AG09319 (cell line): ENCODE measurements at places on chromosomes 5 and 9.
A peak's percentile ranks its signal among the peaks of the same experiment; 100 is the strongest.

DNA sequence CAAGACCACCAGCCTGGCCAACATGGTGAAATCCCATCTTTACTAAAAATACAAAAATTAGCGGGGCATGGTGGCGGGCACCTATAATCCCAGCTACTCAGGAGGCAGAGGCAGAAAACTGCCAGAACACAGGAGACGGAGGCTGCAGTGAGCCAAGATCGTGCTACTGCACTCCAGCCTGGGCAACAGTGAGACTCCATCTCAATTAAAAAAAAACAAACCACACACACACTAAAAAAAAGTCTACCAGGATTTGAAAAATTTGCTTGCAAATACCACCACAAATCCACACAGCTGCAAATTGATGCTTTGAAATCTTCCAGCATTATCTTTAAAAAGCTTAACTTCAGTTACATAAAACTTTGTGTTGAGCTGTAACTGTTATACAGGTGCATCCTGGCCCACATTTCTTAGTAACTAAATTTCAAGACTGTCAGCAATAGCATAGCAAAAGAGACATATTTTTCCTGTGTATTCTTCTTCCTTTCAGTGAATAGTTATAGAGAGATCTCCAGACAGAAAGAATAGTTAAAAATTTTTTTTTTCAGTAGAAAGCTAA, 6.8 kb downstream of the CHD1 start:
- DNase-seq = no peak

DNA sequence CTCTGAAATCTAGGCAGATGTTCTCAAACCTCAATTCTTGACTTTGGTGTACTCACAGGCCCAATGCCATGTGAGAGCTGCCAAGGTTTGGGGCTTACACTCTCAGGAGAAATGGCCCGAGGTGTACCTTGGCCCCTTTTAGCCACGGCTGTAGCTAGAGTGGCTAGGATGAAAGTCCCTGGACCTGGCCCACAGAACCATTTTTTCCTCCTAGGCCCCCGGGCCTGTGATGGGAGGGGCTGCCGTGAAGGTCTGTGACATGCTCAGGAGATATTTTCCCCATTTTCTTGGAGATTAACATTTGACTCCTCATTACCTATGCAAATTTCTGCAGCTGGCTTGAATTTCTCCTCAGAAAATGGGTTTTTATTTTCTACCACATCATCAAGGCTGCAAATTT, 1296.5 kb downstream of the MAT2B start:
- no peak for DNase-seq

- no peak for DNase-seq
Measured at GRCh38 chr5:81417052-81417451, 23.1 kb upstream of the ACOT12 start.

- DNase-seq = peak; percentile 44
Measured at GRCh38 chr9:91361291-91362050, at the start of gene AUH. AUH (minus strand) TSS chr9:91361918; CDS start chr9:91361889, 29 bp downstream.

- DNase-seq = no peak
Measured at GRCh38 chr9:124282442-124283227, 24.9 kb downstream of the NEK6 start.

GRCh38 chr5:143445776-143446175, 42.3 kb upstream of the NR3C1 start:
- no peak for DNase-seq

DNA sequence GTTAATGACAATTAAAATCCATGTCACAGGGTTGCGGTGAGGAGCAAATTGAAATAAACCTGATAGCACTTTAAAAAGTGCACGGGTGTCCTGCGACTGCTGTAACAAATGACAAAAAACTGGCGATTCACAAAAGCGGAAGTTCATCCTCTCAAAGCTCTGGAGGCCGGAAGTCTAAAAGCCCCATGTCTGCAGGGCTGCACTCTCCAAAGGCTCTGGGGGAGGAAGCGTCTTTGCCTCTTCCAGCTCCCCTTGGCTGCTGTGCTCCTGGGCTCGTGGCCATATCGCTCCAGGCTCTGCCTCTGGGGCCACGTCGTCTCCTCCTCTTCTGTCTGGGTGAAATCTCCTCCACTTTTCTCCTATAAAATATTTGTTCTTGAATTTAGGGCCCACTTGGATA, 273.9 kb upstream of the IRX2 start:
- DNase-seq = no peak

DNA sequence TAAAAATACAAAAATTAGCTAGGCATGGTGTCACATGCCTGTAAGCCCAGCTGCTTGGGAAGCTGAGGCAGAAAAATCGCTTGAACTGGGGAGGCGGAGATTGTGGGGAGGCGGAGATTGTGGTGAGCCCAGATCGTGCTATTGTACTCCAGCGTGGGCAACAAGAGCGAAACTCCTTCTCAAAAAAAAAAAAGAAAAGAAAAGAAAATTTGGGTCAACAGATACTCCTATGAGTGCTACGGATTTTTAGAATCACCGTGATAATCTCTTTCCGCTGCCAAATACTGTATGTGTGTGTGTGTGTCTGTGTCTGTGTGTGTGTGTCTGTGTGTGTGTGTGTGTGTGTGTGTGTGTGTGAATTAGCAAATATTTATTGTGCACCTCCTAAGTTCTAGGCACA, 64.4 kb downstream of the ARRDC3 start:
- no peak for DNase-seq

GRCh38 chr5:170408877-170409660, 19.9 kb upstream of the KCNMB1 start:
- no peak for DNase-seq

GRCh38 chr5:107541400-107541799, 129.3 kb downstream of the EFNA5 start:
- DNase-seq = no peak

GRCh38 chr9:128927731-128928411, 7.1 kb downstream of the PHYHD1 start:
- DNase-seq = no peak

GRCh38 chr5:89236900-89237299, 353.9 kb upstream of the MEF2C start:
- DNase-seq = no peak
